ENCODE measurements at places on chromosomes 2 and 18. TPM values are rescaled to one million over a fixed set of nuclear protein-coding genes. Genes with fewer than 3 reads are reported as not detected.

DNA sequence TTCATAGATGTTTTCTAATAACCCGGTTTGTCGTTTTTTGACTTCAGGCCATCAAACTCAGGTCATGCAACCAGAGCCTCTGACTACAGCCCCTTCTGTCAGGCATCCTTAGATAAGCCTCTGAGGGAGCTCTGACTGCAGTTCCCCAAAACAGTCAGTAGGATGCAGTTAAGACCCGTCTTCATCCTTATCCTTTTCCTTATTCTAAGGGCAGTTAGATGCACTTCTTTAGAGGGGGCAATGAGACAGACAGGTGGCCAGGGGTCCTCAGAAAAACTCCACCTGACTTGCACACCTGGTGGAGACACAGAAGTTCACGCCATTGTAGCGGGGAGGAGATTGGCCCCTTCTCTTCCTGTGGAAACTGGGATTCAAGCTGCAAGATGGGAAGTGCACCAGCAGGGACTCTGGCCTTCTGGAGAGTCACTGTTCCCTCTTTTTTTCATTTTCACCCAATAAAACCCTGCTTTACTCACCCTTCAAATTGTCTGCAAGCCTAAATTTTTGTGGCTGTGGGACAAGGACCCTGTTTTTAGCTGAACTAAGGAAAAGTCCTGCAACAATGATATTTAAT, 104.8 kb upstream of the TFPI start:
- H3K4me1 ChIP-seq = no peaks in the 10 kb centered on the region
- DNase-seq = no peak
- H3K4me3 ChIP-seq = no peak overlapping the region
- H3K27me3 ChIP-seq = no peaks in the 10 kb centered on the region

- DNase-seq = no peak
- no peaks in the 10 kb centered on the region for H3K27me3 ChIP-seq
- no peak overlapping the region for H3K27ac ChIP-seq
- H3K36me3 ChIP-seq = no peaks in the 10 kb centered on the region
Measured at GRCh38 chr2:212532585-212532984, 6.0 kb downstream of the ERBB4 start.

DNA sequence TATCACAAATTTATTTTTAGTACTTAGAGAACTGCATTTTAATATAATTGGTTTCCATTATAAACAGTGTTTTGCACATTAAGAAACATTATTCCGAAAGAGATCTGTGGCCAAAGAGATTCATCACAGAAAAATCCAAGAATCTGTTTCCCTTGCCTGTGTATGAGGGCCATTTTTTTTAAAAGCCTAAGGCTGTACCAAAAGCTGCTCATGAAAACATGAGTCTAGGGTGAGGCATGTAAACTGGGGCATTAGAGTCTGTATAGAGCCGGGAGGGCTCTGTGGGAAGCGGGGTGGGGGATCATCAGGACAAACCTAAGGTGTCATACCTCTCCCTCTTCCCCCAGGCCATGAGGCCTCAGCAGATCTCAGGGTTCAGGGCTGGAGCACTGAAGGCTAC, 223.8 kb downstream of the FBXO15 start:
- no peaks in the 10 kb centered on the region for H3K27me3 ChIP-seq
- H3K4me1 ChIP-seq = no peaks in the 10 kb centered on the region
- H3K36me3 ChIP-seq = no peaks in the 10 kb centered on the region
- no peak overlapping the region for H3K4me3 ChIP-seq
- H3K27ac ChIP-seq = no peak overlapping the region

GRCh38 chr18:70720607-70721006, 431.8 kb downstream of the SOCS6 start:
- H3K4me3 ChIP-seq = no peak overlapping the region
- H3K27ac ChIP-seq = no peak overlapping the region
- no peaks in the 10 kb centered on the region for H3K27me3 ChIP-seq
- DNase-seq = no peak
- H3K36me3 ChIP-seq = no peaks in the 10 kb centered on the region

DNA sequence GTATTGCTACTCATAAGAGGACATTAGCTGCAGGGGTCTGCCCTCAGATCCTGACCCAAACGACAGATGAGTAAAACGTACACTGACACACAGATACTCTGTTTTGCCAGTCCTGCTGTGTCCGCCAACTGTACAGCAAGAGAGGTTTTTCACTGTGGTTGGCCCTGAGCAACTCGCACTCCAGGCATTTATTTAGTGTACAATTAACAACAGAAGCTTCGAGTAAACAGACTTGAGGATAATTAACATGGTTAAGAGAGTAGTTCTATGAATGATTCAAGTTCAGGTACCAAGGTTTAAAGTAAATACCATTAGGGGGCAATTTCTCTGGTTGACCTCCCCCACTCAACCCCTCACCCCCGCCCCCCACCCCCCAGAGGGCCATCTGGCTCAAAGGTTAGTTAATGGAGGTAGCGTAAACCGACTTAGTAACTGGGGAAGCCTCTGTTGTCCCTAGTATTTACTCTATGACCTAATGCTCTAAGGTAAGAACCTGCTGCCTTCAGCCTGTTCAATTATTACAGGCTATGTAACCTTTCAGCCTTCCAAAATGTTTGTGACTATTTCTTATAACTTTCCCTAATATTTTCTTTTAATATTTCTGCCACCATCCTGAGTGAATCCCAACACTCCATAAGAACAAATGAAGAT, 103.9 kb upstream of the XIRP2 start:
- H3K4me3 ChIP-seq = no peak overlapping the region
- H3K4me1 ChIP-seq = no peaks in the 10 kb centered on the region
- no peak overlapping the region for H3K27ac ChIP-seq

GRCh38 chr18:30814446-30814845, 228.1 kb downstream of the DSC3 start:
- H3K4me1 ChIP-seq = no peaks in the 10 kb centered on the region
- no peak overlapping the region for H3K27ac ChIP-seq
- no peak for DNase-seq
- H3K4me3 ChIP-seq = no peak overlapping the region

GRCh38 chr2:235406430-235406829, 87.4 kb upstream of the AGAP1 start:
- H3K4me3 ChIP-seq = no peak overlapping the region
- H3K27me3 ChIP-seq = no peaks in the 10 kb centered on the region
- no peaks in the 10 kb centered on the region for H3K36me3 ChIP-seq

DNA sequence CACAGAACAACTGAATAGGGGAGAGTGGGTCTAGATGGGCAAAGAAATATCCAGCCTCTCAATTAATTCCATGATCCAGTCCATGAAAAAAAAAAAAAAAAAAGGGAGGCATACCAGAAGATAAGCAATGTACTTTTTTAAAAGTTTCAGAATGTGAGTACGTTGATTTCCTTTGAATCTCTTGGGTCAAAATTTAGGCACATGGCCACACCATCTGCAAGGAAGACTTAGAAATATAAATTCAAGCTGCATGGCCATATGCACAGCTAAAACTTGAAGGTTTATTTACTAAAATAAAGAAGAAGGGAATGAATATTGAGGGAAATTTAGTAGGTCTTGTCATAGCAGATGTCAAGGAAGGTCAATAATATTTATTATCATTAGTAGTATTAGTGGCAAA, 286.5 kb upstream of the CDH7 start:
- no peak overlapping the region for H3K4me3 ChIP-seq
- no peak overlapping the region for H3K27ac ChIP-seq
- no peaks in the 10 kb centered on the region for H3K27me3 ChIP-seq

- H3K27me3 ChIP-seq = no peaks in the 10 kb centered on the region
- DNase-seq = no peak
- H3K4me1 ChIP-seq = no peaks in the 10 kb centered on the region
- H3K4me3 ChIP-seq = no peak overlapping the region
Measured at GRCh38 chr18:49011291-49011746, 60.6 kb upstream of the SMAD7 start.

DNA sequence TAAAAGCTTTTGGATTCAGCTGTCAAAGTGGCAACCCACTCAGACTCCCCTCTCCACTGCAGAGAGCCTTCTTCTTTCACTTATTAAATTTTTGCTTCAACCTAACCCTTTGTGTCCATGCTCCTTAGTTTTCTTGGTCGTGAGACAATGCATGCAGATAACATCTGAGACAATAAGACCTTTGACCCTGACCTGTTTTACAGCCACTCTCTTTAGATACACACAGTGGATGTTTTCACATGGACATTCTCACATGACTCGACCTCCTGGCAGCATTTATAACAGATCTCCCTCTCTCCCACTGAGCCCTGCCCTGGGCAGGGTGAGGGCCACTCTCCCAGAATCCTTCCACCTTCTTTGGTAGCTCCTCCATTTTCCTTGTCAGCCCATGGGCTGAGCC, 30.4 kb upstream of the IL36G start:
- no peaks in the 10 kb centered on the region for H3K4me1 ChIP-seq
- no peaks in the 10 kb centered on the region for H3K27me3 ChIP-seq
- no peak overlapping the region for H3K4me3 ChIP-seq
- no peaks in the 10 kb centered on the region for H3K36me3 ChIP-seq
- no peak overlapping the region for H3K27ac ChIP-seq

GRCh38 chr18:22451796-22452195, 34.1 kb upstream of the CTAGE1 start:
- no peak for DNase-seq
- H3K4me1 ChIP-seq = no peaks in the 10 kb centered on the region
- no peak overlapping the region for H3K27ac ChIP-seq
- H3K36me3 ChIP-seq = no peaks in the 10 kb centered on the region
- no peak overlapping the region for H3K4me3 ChIP-seq

DNA sequence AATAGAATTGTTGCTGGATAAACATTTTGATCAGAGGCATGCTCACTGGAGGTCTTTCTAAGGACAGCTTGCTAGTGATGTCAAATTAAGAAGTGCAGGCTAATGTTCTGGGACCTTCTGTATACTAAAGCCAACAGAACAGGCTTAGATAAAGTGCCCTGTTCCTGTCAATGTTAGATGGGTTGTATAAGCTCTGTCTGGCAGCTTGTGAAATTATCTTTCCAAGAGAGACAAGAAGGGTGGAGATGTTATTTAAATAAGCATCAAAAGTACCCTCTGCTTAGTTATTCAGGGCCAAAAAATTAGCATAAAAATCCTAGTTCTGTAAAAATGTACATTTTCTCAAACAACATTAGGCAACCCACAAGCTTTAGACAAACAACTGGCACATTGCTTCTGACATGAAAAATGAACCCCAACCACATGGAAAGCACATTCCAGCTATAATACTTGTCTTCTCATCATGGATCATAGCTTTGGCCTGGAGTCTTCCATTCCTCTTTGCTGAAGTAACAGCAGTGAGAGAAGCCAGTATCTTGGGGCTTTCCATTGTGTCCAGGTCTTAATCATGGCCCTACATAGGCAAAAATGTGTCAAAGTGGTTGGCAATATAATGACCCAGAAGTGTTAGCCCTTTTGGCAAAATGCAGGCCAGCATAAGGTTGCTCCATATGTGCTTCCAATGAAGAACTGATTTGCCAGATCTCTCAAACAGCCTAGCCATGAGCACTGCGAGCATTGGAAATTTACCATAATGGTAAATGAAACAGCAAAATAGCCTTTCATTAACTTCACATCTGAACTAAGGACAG, 478.1 kb upstream of the ZNF804A start:
- no peaks in the 10 kb centered on the region for H3K27me3 ChIP-seq
- H3K27ac ChIP-seq = no peak overlapping the region
- no peak for DNase-seq
- no peaks in the 10 kb centered on the region for H3K4me1 ChIP-seq

- no peak for DNase-seq
- H3K27ac ChIP-seq = peak overlapping the region; percentile 90
- H3K36me3 ChIP-seq = no peaks in the 10 kb centered on the region
- no peaks in the 10 kb centered on the region for H3K4me1 ChIP-seq
Measured at GRCh38 chr2:25671622-25672021, 1.8 kb downstream of the DTNB start.

The PIEZO2 gene
- 11.4 TPM for total RNA-seq

The SCG2 gene
- 0.66 TPM for total RNA-seq

The ARL5A gene
- total RNA-seq = 45.6 TPM

The SFXN5 gene
- total RNA-seq = 12.8 TPM

The KCNE4 gene
- total RNA-seq = 9.3 TPM

The CCDC121 gene
- total RNA-seq = 5.1 TPM

The GPR75 gene
- total RNA-seq = 4.9 TPM

Data from breast epithelium (tissue), 4 donors.